GF-D8 (cell line): ENCODE measurements at places on chromosomes 12 and 14.
A peak's percentile ranks its signal among the peaks of the same experiment; 100 is the strongest.

DNA sequence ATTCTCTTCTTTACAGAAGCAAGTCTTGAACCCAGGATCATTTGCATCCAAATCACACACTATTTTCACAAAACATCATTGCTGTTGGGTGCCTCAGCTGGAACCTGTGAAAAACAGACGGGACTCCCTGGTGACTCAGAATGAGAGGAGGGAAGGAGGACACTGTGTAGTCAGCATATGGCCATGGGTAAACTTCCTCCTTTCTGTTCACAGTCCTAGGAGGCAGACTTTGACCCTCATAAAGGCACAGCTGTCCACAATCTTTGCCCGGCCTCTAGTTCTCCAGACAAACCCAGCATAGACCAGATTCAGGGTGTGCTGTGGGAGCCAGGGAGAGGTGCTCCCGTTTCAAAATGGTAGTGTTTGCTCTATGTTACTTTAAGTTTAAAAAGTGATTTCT, 62.0 kb downstream of the DYRK2 start:
- no peak for DNase-seq

GRCh38 chr14:50001151-50001998, 108.5 kb downstream of the ARF6 start:
- no peak for DNase-seq

DNA sequence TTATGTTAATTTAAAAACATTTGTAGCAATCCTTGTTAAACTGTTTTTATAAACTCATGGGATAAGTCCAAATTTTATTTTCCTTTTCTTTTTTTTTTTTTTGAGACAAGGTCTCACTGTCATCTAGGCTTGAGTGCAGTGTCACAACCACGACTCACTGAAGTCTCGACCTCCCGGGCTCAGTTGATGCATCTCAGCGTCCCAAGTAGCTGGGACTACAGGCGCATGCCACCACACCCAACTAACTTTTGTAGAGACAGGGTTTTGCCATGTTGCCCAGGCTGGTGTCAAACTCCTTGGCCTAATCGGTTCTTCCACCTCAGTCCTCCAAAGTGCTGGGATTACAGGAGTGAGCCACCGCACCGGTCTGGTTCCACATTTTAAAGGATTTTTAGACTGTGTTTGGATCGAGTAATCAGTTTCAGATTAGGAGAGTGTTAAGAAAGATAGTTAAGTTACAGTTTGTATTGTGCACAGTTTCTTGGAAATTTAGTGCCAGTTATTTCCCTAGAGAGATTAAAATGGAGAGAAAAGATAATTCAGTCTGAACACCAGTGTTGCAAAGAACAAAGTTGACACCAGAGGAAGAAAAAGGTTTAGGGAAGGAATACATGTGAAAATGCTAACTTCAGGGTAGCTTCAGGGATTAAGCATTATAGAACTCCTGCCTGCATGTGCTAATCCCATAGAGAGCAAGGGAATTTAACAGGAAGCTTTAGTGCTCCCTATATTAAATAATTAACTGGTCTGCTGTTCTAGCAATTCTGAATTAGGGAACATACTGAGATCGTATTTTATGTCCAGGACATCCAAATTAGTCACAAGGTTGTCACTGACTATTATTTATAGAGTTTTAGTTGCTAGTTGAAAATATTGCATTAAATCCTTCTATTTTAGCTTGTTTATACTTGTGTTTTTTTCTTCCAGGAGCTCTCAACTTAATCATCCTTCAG, 10.1 kb downstream of the RAP1B start:
- DNase-seq = no peak

GRCh38 chr14:81125536-81125935, 95.2 kb downstream of the GTF2A1 start:
- DNase-seq = no peak

DNA sequence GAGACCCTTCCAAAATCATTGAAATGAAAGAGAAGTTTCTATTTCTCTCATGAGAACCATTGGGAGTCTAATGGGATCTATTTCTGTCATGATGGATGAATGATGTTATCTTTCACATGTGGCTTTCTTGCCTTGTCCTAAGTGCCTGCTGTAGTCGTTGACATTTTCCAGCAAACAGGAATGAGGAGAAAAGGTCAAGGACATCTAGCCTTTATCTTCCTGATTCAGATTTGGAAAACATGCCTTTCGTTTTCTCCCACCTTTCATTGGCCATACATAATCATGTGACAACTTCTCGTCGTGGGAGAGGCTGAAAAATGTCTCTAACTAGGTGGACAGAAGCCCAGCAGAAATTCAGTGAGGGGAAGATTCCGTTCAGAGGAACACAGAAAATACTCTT, 94.5 kb downstream of the PCNX1 start:
- DNase-seq = no peak

- no peak for DNase-seq
These were observed 8.8 kb downstream of the SUSD6 start for GRCh38 chr14:69620211-69620611.

- no peak for DNase-seq
These were observed 27.1 kb downstream of the ATP6V1D start for GRCh38 chr14:67332468-67332867.

- no peak for DNase-seq
These were observed 136.6 kb downstream of the OTOGL start for GRCh38 chr12:80235944-80236343.

DNA sequence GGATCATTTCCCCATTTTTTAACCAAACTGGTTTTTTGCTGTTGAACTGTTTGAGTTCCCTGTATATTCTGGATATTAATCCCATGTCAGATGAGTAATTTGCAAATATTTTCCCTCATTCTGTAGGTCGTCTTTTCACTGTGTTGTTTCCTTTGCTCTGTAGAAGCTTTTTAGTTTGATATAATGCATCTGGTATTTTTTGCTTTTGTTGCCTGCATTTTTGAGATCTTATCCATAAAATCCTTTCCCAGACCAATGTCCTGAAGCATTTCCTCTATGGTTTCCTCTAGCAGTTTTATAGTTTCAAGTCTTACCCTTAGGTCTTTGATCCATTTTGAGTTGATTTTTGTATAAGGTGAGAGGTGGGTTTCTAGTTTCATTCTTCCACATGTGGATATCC, 71.3 kb downstream of the LRP6 start:
- DNase-seq = no peak

- DNase-seq = no peak
These were observed 1066.5 kb downstream of the TMTC2 start for GRCh38 chr12:83753205-83753604.

GRCh38 chr12:117408161-117408791, 46.9 kb upstream of the NOS1 start:
- no peak for DNase-seq

- no peak for DNase-seq
These were observed 9.6 kb upstream of the SNAPC1 start for GRCh38 chr14:61752626-61753025.

GRCh38 chr14:78790271-78790670, 620.1 kb downstream of the NRXN3 start:
- no peak for DNase-seq

- no peak for DNase-seq
These were observed 32.7 kb downstream of the PRMT8 start for GRCh38 chr12:3523728-3524127.

- DNase-seq = no peak
These were observed 41.9 kb downstream of the STX2 start for GRCh38 chr12:130796985-130797686.

DNA sequence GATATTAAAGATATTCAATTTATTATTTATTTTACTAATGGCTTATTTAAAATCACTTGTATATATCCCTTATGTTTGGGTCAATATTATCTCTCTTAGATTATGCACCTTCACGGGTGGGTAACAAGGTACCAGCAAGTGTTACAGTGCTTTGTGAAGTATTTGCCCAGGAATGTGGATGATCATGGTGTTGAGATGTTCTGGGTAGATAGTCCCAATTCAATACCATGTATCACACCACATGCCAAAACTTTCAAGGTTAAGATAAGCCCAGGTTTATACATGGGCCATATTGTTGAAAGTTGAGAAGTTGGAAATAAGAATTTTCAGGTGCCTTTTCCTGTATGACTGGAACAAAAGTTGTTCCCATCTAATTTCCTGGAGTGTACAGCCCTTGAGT, 131.3 kb upstream of the RASSF8 start:
- no peak for DNase-seq

GRCh38 chr14:23034498-23035302, at the start of gene PSMB5:
Gene PSMB5, minus strand, starts transcription at chr14:23034900. Its CDS starts 19 bp downstream, at chr14:23034881.
- no peak for DNase-seq

DNA sequence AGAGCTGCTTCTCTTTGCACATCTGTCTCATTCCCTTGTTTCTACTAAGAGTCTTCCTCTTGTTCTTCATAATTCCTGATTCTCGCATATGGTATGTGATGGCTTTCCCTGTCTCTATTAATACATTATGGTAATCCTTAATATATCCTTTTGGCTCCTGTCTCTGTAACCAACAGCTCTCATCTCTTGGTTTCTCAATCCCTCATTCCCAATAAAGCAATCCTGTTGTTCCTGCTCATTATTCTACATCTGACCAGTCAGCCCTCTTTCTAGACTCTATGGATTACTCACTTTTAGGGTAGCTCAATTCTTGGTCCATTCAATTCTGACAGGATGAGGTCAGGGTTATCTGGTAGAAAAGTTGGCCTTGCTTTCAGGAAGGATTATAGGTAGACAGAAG, 349.9 kb downstream of the LRIG3 start:
- no peak for DNase-seq

- DNase-seq = no peak
These were observed 107.8 kb upstream of the GRIP1 start for GRCh38 chr12:66786531-66787308.

DNA sequence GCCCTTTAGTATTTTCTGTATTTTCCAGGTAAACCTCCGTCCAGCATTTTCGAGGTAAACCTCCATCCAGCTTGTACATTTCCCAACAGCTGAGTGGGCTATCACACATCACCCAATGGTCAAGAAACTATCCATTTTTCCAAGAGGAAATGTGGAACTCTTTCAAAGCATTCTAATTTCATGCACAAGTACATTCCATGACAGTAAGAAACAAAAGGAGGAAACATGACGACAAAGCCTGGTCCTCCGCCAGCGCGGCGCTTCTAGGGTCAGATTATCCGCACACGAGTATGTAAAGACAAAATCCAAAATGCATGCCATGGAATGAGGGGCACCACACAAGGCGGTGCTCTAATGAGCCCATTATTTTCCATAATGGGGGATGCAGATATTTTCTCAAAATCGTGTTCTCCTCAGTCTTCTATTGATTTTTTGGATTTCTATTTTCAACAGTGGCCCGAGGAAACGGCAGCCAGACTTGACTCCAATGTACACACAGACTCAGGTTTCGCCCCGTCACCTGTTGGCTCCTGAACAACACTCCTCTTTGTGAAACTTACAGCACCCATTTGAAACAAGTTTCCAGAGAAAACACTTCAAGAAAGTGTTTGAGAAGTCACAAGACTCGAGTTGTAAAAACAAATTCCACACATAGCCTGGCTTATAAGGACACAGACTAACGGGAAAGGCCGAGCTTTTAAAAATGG, 107.4 kb downstream of the PRICKLE1 start:
- no peak for DNase-seq

DNA sequence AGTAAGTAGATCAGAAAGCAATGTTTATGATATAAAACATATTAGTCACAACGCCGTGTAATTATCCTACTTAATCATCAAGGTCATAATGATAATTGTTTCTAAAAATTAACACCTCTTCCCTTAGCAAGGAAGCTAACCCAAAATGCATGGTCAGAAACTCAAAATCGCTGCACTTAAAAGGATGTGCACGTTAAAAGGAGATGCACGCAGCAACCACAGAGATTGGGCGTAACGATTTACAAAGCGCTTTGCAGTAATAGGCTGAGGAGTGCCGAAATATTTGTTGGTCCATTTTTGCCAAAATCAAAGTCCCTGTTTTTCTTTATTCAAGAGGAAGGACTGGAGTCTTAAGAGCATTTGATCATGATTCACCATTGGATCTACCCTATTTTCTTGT, 1077.2 kb downstream of the VRK1 start:
- no peak for DNase-seq

- peak; percentile 41 for DNase-seq
These were observed 1.7 kb downstream of the IRAK3 start for GRCh38 chr12:66190519-66191370.

DNA sequence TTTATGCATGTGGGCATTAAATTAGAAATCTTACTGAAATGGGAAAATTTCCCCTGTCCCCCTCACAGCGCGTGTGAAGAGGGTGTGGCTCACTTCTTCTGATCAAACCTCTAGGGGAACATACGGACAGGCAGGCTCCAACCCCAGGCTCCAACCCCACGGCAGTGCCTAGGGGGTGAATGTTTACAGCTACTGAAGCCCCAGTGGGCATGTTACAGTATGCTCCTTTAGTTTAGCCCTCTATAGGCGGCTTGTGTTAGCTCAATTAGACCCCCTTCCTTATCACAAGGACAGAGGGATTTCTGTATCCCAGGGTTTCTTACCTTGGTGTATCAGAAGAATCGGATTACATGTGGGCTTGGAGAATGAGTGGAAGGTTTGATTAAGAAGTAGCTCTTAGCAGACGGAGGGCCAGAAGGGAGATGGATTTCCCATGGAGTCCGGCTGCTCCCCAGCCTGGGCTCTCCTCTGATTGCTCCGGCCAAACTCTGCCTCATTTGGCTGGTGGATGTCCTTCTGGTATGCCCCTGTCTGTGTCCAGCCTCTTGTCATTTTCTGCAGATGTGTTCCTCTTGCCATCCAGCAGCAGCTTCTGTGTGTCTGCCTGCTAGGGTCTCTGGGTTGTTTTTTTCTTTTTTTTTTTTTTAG, 223.7 kb downstream of the TMTC2 start:
- no peak for DNase-seq

- no peak for DNase-seq
These were observed 41.0 kb upstream of the PYGL start for GRCh38 chr14:50985124-50985858.

DNA sequence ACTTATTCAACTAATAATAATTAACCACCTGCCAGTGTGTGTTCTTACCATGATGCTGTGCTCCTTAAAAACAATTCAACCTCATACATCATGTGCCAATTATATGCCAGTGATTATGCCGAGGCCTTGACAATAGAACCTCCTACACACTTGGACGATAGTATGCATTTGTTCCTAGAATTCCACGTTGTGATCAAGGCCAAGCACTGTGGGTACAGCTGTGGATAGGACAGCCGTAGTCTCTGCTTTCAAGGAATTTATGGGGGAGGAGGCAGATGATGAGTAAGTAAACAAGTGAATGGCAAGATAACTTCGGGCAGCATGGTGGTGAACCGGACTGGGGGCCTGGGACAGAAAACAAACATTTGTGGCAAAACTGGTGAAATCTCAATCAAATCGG, 18.0 kb upstream of the MYO1H start:
- no peak for DNase-seq

GRCh38 chr14:81452341-81453133, 52.4 kb upstream of the STON2 start:
- DNase-seq = no peak
